ENCODE measurements at places on chromosomes 7 and 10. TPM values are rescaled to one million over a fixed set of nuclear protein-coding genes. Genes with fewer than 3 reads are reported as not detected.

Gene MEST
- total RNA-seq: 22.6 TPM

Gene PRKAR2B
- 3.7 TPM for total RNA-seq

Gene FRAT1
- total RNA-seq: 0.60 TPM

Gene GRID1
- not detected for total RNA-seq

Gene HGF
- total RNA-seq: 0.39 TPM

Gene MSMB
- total RNA-seq: not detected

Data from RPMI7951 (cell line).